Lower lobe of right lung (tissue), 2 donors: ENCODE measurements at places on chromosomes 5 and 9. TPM values are rescaled to one million over a fixed set of nuclear protein-coding genes. Genes with fewer than 3 reads are reported as not detected.

Gene FOXI1
- not detected for total RNA-seq

Gene PHYKPL
- total RNA-seq: 101 TPM

Gene PLAC8L1
- not detected for total RNA-seq

Gene WDR38
- 6.6 TPM for total RNA-seq

Gene OR1J2
- total RNA-seq: not detected

Gene GFI1B
- total RNA-seq: 1.1 TPM

Gene PRRX2
- total RNA-seq: 2.5 TPM
